D341Med (cell line): ENCODE measurements at places on chromosomes 11 and 22.

DNA sequence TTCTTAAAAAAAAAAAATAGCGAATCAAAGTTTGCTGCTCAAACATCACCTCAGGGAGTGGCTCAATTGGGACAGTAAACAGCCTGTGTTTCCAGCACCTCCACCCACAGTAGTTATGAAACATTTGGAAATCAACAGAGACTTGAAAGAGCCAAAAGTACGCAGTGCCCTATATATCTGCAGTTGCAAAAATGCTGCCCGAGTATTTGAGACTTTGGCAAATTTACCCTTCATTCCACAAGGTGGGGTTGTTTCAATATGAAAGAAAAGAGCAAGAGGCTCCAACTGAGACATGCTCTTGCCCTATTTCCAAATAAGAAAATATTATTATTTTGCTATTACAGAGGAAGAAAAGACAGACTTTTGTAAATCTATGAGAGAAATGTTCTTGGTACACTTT is 851.1 kb upstream of the RAG2 start:
- DNase-seq, result peak; percentile 39

- DNase-seq, result no peak
Observed at GRCh38 chr22:49439373-49439772, 388.3 kb downstream of the BRD1 start.

DNA sequence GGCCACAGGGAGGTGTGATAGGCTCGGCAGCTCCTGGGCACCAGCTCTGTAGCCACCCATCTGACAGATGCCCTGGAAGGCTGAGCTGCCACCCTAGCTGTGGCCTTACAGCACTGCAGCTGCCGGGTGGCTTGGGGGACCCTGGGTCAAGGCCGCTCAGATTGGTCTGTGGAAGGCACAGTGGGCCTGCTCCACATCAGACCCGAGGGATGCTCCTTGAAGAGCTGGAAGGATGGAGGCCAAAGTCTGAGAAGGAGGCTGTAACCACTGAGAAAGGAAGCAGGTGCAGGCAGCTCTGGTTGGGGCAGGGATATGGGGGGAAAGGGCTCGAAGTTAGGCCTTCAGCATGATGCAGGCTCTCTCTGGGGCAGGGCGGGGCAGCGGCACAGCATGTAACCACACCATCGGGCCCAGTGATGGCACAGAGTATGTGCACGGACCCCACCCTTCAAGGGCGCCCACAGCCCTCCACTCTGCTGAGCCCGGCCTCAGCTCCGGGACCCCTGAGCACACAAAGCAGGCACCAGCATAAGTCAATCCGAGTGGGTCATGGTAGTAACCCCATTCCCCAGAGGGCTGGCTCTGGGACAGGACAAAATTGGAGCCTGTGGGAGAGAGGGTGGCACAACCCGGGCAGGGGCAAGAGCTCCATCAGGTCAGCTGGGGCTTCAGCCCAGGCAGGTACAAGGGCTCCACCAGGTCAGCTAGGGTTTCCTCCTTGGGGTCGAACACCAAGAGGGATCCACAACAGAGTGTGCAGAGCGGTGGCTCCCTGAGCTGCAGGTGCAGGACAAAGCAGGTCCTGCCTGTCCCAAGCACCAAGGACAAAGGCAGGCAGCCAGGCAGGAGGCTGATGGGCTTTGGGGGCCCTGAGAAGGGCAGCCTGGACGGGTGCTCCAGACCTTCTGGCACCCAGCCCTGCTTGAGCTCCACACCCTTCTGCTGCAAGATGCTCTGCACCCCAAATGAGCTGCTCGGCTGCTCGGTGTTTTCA is 1511.1 kb downstream of the BRD1 start:
- no peak for DNase-seq

- no peak for DNase-seq
Observed at GRCh38 chr22:17074648-17075002, 10.2 kb upstream of the IL17RA start.

GRCh38 chr11:110850846-110851245 is 138.6 kb upstream of the ARHGAP20 start:
- DNase-seq, result no peak
